ENCODE measurements at places on chromosomes 5 and 9.

DNA sequence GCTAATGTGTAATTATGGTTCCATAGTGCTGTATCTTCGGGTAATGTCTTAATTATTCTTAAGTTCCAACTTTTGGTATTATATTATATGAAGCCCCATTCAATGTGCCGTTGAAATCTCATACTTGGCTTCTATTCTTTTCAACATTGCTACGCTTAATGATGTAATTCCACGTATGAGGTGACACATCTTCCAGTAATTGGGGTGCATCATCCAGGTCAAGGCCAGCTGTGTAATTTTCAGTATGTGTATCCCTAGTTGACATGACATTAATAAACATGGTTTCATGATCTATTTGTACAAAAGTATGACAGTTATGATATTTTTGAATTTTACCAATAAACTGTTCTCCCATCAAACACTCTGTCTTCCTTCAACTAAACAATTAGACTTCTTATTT lies 546.3 kb downstream of the CTNND2 start:
- DNase-seq, result no peak

- DNase-seq, result no peak
Observed at GRCh38 chr9:123421801-123422455, 65.9 kb downstream of the CRB2 start.

- peak; percentile 85 for DNase-seq
Observed at GRCh38 chr9:135085830-135086546, 1.5 kb upstream of the OLFM1 start.

- no peak for DNase-seq
Observed at GRCh38 chr5:179150011-179150410, 89.8 kb downstream of the ZNF354C start.

DNA sequence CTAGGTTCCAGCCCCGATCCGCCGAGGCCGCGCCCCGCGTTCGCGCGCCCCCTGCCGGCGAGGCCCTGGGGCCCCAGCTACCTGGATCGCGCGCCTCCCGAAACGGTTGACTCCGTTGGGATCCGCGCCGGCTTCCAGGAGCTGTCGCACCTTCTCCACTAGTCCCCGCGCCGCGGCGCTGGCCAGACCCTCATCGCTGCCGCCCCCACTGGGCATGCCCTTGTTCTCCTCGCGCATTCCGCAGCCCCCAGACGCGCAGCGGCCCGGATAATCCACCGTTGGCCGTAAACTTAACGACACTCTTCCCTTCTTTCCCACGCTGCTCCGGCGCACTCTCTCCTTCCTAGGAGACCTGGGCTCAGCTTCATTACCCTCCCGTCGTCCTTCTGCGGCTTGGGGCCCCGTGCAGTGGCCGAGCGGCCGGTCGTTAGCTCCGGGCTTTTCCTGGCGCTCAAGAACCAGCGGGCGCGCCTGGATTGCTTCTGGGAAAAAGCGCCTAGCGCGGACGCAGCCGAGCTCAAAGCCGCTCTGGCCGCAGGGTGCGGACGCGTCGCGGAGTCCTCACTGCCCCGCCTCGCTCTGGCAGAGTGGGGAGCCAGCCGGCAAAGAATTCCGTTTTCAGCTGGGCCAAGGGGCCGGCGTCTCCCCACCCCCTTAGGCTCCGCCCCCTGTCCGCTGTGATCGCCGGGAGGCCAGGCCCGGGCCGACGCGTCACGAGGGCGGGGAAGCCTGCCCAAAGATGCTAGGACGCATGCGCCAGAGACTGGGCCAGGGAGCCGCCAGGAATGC lies at the start of gene CDKN2B:
Gene CDKN2B (minus strand): TSS at position 589 of the 789 bp plus-strand sequence. CDS start 352 bp downstream, at position 237.
- peak; percentile 77 for DNase-seq

DNA sequence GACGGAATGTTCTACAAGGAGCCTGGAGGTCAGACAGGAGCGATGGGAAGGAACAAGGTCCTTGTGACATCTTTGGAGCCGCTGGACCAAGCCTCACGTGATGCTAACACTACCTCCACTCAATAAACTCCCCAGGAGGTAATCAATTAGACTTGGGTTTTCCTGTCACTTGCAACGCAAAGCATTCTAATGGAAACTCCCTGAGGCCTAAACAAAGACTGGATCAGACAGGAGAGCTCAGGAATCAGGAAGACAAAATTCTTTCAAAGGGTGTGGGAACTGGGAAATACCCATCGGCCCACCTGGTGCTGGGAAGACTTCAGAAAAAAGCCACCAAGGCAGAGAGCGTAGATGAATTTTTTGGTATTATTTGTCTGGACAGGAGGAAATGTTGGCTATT lies 22.3 kb upstream of the UNC5A start:
- DNase-seq, result no peak
